Activated CD8-positive, alpha-beta memory T cell treated with anti-CD3 and anti-CD28 coated beads for 1 hour (primary cell): ENCODE measurements at places on chromosomes 4 and X.

- DNase-seq = no peak
Measured at GRCh38 chr4:44638091-44638490, 13.3 kb downstream of the YIPF7 start.

DNA sequence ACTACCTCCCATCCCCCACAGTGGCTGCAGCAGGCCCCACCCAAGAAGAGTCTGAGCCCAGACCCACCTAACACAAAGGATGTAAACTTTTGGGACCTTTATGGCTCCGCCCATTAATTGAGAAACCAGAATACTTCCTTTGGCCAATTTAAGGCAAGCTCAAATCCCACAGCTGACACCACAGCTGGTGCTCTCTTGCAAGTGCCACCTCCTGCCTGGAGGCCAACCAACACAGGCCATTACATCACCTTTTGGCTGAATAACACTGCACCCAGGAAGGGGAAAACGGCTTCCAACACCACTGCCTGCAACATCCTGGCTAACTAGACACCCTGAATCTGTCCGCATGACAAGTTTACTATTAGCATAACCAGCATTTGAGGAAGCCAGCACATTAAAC is 248.8 kb downstream of the PRDM5 start:
- no peak for DNase-seq

DNA sequence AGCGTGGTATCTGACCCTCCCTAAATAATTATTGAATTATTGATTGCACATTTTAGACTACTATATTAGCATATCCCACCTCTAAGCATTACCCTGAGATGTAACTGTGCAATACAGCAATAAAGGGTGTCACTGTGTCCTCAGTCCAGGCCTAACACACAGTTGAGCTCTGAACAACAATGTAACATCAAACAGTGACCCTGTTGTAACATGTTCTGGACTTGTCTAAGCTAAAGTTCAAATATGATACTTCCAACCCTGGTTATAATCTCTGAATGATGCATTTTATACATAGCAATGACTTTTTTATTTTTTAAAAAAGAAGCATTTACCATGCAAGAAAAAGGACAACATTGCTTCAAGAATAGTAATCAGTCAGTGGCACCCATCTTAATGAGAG is 61.6 kb upstream of the DMD start:
- no peak for DNase-seq

DNA sequence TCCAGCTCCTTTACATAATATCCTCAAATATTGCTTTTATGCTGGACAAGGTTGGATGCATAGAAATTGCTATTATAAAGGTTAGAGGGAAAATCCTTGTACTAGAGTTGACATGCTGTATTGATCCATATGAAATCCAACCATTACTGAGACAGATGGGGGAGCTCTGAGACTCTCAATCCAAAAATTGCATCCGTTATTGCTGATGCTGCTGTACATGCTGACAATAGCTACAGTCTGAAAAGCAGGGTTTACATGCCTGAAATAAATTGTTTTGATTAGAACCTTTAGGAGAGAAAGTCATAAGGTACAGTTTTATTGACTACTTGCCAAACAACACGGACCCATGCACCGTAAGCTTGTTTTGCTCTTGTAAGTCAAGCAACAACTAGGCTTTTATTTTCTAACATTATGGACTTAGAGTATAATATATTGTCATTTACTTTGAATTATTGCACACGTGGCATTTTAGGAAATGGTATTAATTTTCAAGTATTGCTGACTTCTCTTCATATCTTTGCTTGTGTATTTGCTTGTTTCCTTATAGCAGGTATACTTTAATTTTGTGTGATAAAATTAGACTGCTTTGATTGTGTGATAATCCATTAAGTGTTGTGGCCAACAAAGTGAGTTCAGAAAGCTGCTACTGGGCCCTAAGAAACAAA is 1365.2 kb downstream of the STIM2 start:
- no peak for DNase-seq

DNA sequence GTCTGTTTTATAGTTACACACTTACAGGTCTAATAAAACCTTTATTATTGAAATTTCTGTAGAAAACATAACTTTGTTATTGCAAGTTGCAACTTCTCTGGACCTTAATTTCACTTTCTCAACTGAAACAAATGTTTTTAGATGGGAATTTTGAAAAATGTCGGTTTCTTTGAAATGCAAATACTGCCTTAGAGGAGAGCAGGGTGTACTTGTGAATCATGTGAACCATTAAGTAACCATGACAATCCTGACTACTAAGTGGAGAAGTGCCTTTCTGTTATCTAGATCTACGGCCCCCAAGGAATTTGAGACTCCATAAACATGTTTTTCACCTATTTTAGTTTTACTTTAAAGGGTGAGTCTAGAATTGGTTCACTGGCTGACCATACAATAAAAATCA is 8.5 kb upstream of the ARMCX2 start:
- DNase-seq = no peak

GRCh38 chr4:143420227-143420626 is 83.6 kb downstream of the GAB1 start:
- DNase-seq = no peak

DNA sequence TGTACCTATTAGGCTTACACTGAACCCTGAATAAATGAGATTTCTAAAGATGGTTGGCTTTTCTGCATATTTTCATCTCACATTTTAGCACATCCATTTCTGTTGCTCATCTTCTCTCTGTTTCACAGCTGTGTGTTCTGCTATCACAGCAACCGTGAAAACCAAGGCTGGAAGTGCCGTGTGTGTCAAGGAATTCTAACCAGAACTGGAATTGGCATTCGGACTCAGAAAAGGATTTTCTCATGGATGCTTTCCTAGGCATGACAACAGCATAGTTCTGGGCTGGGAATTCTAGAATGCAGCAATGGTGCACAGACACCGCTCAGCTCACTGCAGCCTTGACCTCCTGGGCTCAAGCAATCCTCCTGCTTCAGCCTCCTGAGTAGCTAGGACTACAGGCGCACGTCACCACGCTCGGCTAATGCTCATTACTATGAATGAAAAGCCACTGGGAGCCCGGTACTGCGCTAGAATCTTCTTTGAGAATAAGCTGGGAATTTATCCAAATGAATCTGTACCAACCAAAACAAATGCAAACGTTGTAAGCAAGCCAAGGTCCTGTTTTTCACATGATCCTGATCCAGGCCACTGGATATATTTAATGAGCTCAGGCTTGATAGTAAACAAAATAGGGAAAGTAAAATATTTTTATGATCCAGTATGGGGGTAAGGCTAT is 105.2 kb downstream of the RBM47 start:
- no peak for DNase-seq

- DNase-seq = no peak
Measured at GRCh38 chr4:16739997-16740624, 158.3 kb downstream of the LDB2 start.

GRCh38 chrX:22527302-22527701 is 254.6 kb downstream of the CBLL2 start:
- no peak for DNase-seq

DNA sequence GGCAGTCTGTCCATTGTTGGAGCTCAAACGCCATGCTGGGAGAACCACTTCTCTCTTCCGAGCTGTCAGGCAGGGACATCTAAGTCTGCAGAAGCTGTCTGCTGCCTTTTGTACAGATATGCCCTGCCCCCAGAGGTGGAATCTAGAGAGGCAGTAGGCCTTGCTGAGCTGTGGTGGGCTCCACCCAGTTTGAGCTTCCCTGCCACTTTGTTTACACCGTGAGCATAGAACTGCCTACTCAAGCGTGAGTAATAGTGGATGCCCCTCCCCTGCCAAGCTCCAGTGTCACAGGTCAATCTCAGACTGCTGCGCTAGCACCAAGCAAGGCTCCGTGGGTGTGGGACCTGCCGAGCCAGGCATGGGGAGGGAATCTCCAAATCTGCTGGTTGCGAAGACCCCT is 145.7 kb downstream of the VSIG4 start:
- DNase-seq = no peak

- no peak for DNase-seq
Measured at GRCh38 chr4:111334361-111334760, 711.5 kb upstream of the PITX2 start.

DNA sequence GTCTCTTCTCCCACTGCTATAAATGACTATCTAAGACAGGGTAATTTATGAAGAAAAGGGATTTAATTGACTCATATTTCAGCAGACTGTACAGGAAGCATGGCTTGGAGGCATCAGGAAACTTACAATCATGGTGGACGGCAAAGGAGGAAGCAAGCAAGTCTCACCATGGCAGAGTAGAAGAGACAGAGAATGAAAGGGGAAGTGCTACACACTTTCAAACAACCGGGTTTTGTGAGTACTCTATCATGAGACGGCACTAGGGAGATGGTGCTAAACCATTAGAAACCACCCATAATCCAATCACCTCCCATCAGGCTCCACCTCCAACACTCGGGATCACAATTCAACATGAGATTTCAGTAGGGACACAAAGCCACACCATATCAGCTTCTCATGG is 11.1 kb downstream of the UBE2NL start:
- DNase-seq = no peak

DNA sequence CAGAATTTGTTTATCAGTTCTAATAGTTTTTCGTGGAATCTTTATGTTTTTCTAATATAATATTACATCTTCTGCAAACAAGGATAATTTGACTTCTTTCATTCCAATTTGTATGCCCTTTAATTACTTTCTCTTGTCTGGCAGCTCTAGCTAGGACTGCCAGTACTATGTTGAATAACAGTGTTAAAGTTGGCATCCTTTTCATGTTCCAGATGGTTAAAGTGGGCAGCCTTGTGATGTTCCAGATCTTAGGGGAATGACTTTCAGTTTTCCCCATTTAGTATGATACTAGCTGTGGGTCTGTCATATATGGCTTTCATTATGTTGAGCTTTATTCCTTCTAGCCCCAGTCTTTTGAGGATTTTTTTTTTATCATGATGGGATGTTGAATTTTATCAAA is 220.6 kb upstream of the WDFY3 start:
- no peak for DNase-seq

DNA sequence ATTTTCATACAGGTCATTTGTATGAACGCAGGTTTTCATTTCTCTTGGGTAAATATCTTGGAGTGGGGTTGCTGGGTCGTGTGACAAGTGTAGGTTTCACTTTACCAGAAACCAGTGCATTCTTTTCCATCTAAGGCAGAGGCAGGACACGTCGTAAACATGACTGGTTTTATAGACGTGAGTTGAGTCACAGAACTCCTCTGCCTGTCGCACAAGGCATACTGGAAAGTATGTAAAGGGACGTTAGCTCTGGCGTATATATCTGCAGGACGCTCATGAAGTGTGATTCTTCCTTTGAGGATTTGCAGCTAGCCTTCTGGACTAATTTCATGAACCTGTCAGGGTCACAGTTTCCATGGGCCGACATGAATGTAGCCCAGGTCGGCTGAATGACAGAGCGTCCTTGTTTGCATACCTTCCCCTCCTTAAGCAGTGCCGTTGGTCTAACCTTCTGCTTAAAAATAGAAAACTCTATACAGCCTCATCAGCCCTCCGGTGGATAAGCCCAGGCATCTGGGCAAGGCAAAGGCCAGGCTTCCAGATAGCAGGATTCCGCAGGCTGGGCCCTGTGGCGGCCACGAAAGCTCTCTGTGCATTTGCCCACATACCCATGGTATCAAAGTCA is 106.0 kb downstream of the GPR143 start:
- DNase-seq = no peak

DNA sequence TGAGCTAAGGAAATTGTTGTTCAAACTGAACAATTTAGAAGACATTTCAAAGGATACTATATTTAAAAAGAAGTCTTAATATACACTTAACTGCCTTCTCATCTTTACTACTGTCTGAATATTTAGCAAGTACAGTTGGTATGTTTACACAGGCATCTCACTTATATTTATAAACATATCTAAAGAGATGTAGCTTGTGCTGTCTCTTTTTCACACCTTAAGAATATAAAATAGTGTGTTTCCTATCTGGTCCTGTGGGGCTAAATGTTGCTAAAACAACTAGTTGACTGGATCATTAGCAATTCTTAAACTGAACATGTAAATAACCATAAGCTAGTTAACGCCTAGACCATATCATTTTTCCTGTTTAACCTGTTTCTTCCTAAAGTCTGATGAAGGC is 336.3 kb downstream of the PPP3CA start:
- no peak for DNase-seq

DNA sequence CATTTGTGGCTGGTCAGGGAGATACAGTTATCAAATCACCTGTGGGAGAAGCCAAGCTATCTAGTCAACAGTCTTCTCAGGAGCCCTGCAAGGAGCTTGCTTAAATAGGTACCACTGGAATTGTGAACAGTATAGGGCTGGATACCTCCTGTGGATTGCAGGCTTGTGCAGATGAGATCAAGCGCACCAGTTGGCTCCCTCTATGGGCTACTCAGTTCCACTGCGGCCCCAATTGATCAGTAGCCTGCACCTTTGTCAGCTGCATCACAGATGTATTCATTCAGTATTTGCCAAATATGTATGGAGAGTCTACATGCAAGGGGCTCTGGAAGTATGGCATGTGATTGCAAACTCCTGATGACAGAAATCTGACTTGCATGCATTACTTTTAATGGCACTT is 28.6 kb downstream of the TEX13A start:
- no peak for DNase-seq

- DNase-seq = no peak
Measured at GRCh38 chrX:134551376-134552048, 91.5 kb downstream of the HPRT1 start.

- DNase-seq = no peak
Measured at GRCh38 chr4:70969076-70969475, 24.4 kb upstream of the DCK start.

DNA sequence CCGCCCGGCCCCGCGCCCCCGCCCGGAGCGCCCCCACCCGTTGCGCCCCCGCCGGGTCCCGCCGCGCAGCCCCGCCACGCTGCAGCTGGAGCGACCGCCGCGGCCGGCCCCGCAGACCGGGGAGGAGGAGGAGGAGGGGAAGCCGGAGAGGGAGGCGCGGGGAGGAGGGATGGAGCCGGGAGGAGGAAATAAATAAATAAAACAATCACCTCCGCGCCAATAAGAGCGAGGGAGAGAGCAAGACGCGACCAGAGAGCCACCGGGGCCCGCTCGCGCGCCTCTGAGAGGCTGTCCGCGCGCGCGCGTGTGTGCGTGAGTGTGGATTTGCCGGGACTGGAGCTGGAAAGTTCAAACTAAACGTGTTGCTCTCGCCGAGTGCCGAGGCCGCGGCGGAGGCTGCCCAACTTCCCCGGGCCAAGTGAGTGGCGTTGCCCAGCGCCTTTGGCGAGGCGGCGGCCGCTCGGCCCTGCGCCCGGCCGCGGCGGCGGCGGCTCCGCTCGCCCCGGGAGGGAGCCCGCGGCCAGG is 2184.4 kb upstream of the TENM3 start:
- no peak for DNase-seq
